SHP77 treated with DMSO at 0.1 percent for 48 hours (cell line): ENCODE measurements at places on chromosomes 3 and 15.
A peak's percentile ranks its signal among the peaks of the same experiment; 100 is the strongest.

GRCh38 chr3:126961191-126961790 lies 21.6 kb upstream of the PLXNA1 start:
- no peak for DNase-seq

GRCh38 chr3:15267502-15267901 lies 61.5 kb downstream of the CAPN7 start:
- no peak for DNase-seq

DNA sequence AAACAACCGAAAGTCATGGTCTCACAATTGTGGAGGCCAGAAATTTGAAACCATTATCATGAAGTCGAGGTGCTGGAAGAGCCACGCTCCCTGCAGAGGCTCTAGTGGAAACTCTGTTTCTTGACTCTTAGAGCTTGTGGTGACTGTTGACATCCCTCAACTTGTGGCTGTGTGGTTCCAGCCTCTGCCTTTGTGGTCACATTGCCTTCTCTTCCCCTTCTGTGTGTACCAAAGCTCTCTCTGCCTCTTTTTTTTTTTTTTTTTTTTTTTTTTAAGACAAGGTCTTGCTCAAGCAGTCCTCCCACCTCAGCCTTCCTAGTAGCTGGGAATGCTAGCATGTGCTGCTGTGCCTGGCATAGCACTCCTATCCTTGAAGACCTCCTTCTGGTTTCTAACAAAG lies 48.7 kb upstream of the CRTC3 start:
- DNase-seq = no peak

- no peak for DNase-seq
Observed at GRCh38 chr3:158167737-158168557, 58.1 kb downstream of the RSRC1 start.

DNA sequence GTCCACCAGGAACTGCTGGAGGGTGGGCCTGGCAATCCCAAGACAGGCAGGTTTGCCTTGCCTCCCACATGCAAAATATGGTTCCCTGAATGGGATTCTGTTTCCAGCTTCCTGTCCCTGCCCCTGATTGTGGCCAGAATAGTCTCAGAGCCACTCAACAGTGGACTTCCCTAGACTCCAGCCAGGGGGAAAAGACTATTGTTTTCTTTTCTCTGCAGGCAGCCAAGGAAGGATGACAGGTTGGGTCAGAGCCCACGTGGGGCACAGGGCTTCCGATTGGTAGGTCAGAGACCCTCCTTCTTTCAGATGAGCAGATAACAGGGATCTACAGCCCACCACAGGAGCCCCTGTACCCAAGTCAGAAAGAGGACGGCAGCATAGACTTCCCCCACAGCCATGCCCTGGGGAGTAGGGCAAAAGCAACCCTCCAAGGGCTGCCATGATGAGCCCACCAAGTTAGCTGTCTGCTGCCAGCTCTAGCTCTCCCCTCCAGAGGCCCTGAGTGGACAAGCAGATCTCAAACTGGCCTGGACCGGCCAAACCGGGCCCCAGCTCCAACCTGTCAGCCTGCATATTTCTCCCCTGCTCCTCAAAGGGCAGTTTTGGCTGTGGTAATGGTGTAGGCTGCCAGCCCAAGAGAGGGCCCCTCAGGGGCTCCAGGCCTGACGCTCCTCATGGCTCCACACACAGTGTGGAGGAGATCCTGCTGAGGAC lies 6.4 kb downstream of the TLR9 start:
- no peak for DNase-seq

DNA sequence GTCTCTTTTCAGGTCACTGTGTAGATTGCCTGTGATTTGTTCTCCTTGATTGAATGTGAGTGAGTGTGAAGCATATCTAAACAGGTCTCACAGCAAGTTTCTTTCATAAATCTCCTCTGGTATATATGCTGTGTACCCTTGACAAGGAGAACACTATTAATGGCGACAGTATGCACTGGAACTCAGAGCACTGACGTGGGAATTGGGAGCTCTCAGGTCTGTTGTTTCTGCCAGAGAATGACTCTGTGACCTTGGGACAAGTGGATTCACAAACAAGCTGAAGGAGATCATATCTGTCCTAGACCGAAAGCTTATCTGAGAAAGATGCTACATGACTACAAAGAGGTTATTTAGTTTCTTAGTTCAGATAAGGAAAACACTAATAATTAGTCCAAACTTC lies 326.3 kb upstream of the TPRG1 start:
- DNase-seq = no peak

DNA sequence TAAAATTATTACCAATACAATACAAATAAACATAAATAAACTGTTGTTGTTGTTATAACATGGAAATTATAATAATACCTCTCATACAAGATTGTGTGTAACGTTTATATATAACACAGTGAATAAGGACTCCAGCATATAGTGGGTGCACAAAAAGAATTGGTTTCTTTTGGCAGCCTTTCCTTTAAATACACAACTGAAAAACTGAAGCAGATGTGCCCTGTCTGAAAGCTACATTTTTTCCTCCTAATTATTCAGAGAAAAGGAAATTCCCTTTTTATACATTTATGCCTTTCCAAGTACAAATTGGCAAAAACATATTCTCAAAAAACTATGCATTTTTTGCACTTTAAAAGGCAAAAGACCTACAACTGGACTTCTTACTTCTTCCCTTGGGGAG lies 928.9 kb upstream of the NR2F2 start:
- no peak for DNase-seq

DNA sequence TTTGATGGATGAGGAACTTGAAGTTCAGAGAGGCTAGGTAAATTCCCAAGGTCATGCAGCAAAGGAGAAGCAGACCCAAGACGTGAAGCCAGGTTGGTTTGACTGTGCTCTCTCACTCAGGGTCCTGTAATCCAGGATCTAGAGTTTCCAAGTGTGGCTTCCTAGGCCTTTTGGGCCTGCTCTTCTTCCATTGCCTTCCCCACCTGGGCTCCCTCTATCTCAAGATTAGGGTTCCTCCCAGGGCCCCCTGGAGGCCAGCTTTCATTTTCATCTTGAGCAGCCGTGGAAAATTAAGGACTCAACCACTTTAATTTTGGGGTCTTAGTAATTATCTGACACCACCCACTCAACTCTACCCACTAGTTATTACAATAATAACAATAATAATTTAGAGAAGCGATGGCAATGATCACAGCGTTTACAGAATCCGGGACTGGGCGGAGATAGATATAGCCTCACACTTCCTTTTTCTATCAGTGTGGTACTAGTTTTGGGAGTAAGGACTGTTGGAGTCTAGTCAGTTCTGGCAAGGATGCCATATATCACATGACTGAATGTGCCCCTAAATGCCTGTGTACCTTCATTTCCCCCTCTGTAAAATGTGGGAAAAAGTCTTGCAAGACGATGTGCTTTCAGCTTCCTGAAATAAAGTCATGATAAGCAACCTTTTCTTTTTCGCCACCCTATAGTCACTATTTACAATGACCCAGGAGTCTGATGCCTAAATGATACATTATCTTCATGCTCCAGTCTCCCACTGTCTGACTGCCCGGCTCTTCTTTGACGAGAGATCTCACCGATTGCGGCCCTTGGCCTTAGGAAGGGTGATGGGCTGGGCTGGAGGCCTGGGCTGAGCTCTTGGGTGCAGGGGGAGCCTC lies 30.2 kb upstream of the MAGEF1 start:
- DNase-seq = no peak

DNA sequence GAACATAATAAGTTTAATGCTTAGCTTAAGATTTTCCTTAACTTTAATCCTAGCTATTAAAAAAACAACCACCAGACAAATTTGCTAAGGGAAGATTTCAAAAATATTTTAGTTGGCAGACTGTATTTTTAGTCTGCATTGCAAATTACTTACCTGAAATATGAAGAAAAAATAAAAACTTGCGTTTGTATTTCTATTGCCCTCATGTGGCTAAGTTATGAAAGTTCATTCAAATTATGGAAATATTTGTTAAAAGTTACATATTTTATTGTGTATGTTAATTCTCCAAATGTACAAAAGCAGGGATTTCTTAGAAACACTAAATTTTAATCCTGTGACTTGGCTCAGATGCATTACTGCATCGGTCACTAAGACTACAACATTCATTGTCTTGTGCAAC lies 15.0 kb downstream of the GTF2A2 start:
- no peak for DNase-seq

- DNase-seq = peak; percentile 72
Observed at GRCh38 chr15:57321973-57322601, 54.2 kb upstream of the CGNL1 start.

DNA sequence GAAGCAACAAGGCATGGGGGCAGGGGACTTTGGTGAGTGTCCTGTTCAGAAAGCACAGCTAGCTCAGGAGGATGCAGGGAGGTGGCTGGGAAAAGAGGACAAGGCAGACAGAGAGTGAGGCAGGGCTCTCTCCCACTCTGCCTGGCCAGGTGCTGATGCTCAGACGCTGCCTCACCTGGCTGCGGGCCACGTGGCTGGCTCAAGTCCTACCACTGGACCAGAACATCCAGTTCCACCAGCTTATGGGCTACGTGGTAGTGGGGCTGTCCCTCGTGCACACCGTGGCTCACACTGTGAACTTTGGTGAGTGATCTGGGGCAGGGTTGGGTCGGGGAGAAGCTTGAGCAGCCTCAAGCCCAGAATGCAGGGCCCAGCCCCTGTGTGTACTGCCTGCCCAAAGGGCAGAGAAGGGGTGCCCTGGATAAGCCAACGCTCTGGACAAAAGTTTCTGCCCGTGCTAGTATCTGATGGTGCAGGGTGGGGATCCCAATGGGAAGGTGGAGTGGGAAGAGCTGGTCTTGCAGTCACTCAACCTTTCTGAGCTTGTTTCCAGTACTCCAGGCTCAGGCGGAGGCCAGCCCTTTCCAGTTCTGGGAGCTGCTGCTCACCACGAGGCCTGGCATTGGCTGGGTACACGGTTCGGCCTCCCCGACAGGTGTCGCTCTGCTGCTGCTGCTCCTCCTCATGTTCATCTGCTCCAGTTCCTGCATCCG lies 20.9 kb downstream of the NOX5 start:
- DNase-seq = peak; percentile 1

- no peak for DNase-seq
Observed at GRCh38 chr3:137789236-137789635, 25.1 kb downstream of the SOX14 start.

- no peak for DNase-seq
Observed at GRCh38 chr3:177810162-177810623, 612.9 kb upstream of the TBL1XR1 start.

GRCh38 chr3:45664578-45664977 lies 24.6 kb upstream of the SACM1L start:
- no peak for DNase-seq

- DNase-seq = no peak
Observed at GRCh38 chr3:191345334-191345733, 15.0 kb upstream of the UTS2B start.

- DNase-seq = no peak
Observed at GRCh38 chr3:197811343-197811742, 20.3 kb downstream of the LRCH3 start.

GRCh38 chr15:72538931-72539330 lies 64.8 kb downstream of the ARIH1 start:
- DNase-seq = no peak

DNA sequence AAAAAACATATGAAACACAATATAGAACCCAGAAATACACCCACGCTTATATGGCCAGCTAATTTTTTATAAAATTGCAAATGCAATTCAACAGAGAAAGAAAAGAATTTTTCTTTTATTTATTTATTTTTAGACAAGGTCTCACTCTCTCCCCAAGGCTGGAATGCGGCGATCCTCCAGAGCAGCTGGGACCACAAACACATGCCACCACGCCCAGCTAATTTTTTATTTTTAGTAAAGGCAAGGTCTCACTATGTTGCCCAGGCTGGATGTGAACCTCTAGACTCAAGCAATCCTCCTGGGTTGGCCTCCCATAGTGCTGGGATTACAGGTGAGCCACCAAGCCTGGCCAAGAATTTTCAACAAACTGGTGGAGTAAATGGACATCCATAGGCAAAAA lies 117.9 kb downstream of the SCAPER start:
- DNase-seq = no peak

- no peak for DNase-seq
Observed at GRCh38 chr3:141337523-141337854, 30.8 kb upstream of the ZBTB38 start.

DNA sequence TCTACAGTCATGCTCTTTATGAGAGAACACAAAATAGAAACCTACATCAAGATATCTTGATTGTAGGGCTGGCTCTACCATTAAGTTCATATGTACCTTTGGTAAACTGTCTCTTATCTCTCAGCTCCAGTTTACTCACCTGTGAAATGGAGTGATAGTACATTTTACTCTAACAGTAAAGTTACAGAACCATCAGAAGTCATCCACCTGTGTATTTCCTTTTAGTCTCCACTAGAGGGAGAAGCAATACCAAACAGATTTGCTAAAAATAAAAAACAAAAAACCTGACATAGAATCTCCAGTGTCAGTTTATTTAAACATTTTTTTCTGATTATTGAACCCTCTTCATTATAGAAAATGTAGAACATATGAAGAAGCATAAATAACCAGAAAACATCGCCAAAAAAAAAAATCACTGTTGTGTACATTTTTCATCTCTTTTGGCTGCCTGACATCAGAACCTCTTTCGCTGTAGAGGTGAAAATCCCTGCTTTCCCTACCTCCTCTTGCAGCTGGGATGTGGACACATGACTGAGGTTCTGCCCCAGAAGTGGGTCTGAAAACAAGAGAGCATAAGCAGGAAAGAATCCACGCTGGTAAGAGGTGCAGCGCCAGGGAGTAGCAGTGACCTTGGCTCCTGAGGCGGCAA lies 48.7 kb upstream of the WDR72 start:
- DNase-seq = no peak

GRCh38 chr3:94046533-94046932 lies 16.2 kb downstream of the DHFR2 start:
- DNase-seq = no peak

- no peak for DNase-seq
Observed at GRCh38 chr3:86938416-86939105, 52.4 kb downstream of the VGLL3 start.

- DNase-seq = no peak
Observed at GRCh38 chr15:57694279-57694678, 12.2 kb upstream of the POLR2M start.

- DNase-seq = peak; percentile 29
Observed at GRCh38 chr3:133384331-133385027, 15.4 kb upstream of the BFSP2 start.

DNA sequence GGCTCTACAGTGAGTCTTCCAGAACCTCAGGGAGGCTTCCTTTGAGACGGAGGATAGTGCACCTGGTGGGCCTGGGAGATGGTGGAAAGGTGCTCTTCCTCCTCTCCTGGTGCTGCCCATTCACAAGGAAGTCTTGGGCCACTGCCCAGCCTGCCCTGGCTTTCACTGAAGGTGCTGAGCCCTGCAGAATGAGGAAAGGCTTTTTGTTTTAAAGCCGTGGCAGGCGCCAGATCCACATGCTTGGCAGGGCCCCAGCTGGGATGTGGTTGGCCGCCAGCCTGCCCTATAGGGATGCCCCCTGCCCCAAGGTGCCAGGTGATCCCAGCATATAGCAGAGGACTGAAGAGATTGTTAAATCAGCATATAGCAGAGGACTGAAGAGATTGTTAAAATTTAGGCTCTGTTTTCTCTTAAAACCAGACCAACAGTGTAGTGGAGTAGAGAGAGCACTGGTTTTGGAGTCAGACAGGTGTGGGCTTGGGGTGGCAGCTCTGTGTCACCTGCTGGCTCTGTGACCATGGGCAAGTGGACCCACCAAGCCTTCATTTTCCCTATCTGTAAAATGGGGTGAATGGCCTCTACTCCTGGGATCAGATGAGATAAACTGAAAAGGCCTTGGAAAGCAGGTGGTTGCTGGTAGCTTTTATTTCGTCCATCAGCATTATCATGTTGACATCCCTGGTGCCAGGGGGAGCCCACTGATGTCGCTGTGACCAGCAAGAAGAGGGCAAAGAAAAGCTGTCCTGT lies 53.3 kb downstream of the SLC6A6 start:
- no peak for DNase-seq

GRCh38 chr3:49671291-49672288 lies 2.6 kb upstream of the APEH start:
- DNase-seq = no peak

- DNase-seq = no peak
Observed at GRCh38 chr15:89197503-89197971, 23.8 kb downstream of the RLBP1 start.
